ENCODE measurements at places on chromosomes 2 and 18.
A peak's percentile ranks its signal among the peaks of the same experiment; 100 is the strongest.

DNA sequence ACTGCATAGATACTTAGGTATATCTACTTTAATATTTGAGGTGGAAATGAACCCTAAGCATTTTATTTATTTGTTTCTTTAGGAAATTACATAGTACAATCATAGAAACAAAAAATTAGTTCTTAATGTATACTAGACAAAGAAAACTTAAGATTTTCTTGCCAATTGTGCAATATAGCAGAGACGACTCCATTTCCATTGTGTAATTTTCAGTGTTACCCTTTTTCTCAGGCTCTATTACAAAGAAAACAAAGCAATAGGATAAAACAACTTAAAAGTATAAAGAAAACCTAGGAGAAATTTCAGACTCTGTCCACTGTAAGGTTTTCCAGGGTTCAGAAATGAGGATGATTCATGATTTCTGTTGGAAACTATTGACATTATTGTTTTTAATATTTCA, 89.0 kb upstream of the SERTAD2 start:
- DNase-seq, result no peak

DNA sequence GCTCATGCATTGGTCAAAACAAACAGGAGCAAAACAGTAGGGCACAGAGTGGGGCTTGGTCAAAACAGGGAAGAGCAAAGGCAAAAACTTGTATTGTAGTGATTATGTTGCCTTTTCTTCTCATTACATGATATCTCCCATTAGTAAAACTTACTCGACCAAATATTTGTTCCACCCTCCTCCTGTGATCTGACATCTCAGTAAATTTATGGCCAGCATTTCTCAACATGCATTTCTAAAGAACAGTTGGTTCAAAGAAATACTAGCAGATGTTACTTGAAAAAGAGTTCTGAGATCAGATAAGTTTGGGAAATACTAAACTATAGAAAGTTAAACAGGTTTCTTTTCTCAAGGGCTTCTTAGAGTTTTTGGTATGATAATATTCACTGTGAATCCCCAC, 423.1 kb downstream of the FIGN start:
- DNase-seq, result no peak

- peak; percentile 45 for DNase-seq
Measured at GRCh38 chr2:67997528-67997900, 65.3 kb downstream of the C1D start.

GRCh38 chr2:167264380-167264779, 376.1 kb downstream of the XIRP2 start:
- no peak for DNase-seq

DNA sequence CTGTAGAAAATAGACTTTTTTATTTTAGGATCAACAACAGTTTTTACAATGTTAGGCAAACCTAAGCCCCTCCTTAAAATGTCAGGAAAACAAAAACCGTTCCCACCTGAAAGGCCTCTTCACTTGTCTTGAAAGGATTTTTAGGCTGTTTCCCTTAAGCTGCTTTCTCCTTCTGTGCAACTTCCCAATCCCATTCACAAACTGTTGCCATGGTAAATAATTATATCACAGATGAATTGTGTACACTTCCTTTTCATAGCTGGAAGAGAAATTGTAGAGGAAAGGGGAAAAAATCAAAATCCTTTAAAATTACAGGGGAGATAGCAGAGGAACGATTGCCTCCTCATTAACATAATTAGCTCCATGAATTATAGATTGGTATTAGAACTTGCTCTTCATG, 1488.0 kb upstream of the CELF4 start:
- DNase-seq, result no peak

DNA sequence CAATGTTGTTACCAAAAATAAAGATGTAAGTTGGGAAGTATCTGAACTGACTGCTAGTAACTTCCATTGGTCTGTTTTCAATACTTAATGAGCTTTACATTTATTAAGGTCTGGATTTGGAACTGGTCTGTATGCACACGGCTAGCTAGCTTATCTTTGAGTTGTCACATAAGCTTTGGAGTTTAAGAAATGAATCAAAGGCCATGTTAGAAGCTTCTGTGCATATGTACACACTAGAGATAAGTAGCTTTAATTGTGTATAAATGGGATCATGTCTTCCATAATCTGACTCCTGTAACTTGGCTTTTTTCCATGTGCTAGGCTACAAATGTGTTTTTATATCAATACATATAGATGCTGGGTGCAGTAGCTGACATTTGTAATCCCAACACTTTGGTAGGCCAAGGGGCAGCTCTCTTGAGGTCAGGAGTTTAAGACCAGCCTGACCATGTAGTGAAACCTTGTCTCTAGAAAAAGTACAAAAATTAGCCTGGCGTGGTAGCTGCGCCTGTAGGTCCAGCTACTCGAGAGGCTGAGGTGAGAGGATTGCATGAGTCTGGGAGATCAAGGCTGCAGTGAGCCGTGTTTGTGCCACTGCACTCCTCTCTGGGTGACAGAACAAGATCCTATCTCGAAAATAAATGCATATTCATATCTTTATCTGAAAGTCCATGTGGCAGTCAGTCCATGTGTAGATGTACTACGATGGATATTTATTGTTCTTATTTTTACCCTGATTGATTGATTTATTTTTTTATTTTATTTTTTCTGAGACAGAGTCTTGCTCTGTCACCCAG, 27.2 kb downstream of the ATIC start:
- DNase-seq, result no peak

DNA sequence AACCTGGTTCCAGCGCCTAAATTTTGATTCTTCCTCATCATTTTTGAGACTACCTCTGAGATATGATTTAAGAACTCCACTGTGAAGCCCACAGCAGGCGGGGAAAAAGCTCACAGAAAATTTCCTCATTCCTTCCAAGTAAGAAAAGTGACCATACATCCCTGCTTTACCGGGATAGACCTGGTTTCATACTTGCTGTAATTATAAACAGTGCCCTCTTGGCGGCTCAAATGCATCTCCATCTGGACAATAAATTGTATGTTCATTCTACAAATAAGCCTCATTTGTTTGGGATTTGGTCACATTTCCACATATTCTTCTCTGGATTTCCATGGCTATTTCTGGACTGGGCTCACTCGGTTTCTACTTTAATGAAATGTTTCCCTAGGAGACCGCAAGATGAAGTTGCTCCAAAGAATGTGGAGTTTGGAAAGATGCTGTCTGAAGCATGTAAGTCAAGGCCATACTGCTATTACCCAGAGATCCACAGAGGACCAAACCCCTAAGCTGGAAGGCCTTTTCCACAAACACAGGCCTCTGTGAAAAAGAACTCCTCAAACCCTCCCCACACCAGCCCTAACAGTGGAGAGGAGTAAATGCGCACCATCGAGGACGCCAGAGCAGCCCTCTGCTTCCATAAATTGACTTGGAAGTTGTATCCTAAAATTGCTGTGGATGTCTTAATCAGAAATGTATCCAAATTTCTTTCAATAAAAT, 13.9 kb downstream of the STAT1 start:
- DNase-seq, result no peak

- DNase-seq, result no peak
Measured at GRCh38 chr2:111705239-111705638, 178.8 kb downstream of the ANAPC1 start.

- peak; percentile 93 for DNase-seq
Measured at GRCh38 chr2:39492095-39492590, 55.1 kb upstream of the MAP4K3 start.

GRCh38 chr2:240604939-240605716, 18.6 kb downstream of the CAPN10 start:
- DNase-seq, result no peak

DNA sequence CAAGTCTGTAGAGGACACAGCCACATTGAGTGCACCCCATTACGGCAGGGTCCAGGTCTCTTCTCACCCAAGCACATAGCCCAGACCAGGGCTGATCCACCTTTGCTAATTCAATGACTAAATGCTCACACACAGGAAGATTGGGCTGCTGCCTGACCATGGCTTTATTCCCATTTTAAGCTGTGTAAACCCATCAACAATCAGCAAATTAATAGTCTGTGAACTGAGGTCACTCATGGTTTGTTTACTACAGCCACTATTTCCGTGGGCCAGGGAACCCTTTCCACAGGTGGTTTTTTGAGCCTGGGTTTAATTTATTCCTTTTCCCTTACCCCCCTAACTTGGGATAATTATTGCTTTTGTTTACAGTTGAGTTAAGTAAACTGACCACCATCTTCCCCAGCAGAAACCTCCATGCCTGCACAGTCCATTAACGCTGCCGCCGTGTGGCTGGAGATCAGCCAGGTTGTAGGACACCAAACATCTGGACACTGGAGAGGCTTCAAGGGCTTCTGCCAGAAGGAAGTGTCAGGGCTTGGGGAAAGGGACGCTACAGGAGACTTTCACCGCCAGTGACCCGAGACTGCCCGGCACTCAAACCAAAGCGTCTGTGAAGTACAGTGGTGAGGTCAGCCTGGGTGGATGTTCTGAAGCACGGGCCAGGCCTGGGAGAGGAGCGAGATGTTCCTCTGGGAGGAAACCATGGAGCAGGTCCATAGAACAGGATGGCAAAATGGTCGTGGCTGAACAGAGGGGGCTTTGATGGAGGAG, 282.9 kb downstream of the DYSF start:
- no peak for DNase-seq

GRCh38 chr2:225756198-225756597, 356.7 kb downstream of the NYAP2 start:
- no peak for DNase-seq

- DNase-seq, result peak; percentile 68
Measured at GRCh38 chr2:85312404-85312803, 15.4 kb downstream of the TGOLN2 start.

DNA sequence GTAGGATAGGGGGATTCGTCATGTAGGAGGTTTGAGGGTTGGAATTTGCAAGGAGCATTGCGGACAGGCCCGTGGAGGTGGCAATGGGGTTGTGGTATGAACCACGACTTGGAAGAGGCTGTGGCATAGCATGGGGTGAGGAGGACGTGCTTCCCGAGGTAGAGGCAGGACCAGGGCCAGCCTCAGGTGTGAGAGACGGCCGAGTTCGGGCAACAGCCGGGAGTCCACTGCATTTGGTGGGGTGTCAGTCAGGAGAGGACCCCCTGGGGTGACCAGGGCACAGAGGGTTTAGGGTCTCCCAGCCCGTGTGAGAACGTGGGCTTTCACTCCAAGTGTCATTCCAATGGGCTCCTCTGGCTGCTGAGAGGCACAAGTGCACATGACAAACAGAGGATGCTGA, 339.0 kb downstream of the EIPR1 start:
- no peak for DNase-seq

DNA sequence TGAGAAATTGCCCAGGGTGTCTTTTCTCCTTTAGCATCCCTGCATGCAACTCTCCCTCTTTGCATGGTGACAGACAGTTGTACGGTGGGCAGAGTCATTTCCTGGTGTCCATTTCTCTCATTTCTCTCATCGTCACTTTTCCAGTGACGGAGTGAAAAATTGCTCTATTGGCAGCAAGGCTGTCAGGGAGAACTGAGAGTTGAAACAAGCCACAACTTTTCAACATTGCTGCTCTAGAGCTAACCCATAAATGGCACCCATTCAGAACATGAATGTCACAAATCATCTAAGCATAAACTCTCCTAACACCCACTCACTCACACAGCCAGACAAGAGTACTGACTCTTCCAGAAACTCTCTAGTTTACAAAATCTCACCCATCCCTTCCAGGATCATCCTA, 55.7 kb downstream of the ZC3H8 start:
- no peak for DNase-seq

DNA sequence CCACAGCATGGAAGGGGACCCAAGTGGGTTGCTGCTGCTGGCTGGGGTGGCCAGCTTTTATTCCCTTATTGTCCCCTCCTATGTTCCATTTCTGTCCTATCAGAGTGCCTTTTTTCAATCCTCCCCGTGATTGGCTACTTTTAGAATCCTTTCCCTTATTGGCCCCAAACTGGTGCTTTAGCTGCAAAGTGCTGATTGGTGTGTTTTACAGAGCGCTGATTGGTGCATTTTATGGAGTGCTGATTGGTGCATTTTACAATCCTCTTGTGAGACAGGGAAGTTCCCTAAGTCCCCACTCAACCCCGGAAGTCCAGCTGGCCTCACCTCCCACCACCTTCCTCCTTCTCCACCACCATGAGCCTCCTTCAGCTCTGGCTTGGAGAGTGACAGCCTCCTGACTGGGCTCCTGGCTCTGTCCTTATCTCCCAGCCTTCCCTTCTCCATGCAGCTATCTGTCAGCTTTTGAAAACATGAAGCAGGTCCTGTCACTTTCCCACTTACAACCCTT, 20.7 kb upstream of the PLB1 start:
- no peak for DNase-seq

GRCh38 chr2:75162259-75162658, 37.1 kb downstream of the TACR1 start:
- DNase-seq, result no peak

GRCh38 chr2:69041214-69041613, 28.2 kb downstream of the ANTXR1 start:
- no peak for DNase-seq

GRCh38 chr2:224173210-224173609, 134.1 kb upstream of the SERPINE2 start:
- no peak for DNase-seq

- DNase-seq, result no peak
Measured at GRCh38 chr2:47293976-47294375, 109.0 kb upstream of the MSH2 start.

DNA sequence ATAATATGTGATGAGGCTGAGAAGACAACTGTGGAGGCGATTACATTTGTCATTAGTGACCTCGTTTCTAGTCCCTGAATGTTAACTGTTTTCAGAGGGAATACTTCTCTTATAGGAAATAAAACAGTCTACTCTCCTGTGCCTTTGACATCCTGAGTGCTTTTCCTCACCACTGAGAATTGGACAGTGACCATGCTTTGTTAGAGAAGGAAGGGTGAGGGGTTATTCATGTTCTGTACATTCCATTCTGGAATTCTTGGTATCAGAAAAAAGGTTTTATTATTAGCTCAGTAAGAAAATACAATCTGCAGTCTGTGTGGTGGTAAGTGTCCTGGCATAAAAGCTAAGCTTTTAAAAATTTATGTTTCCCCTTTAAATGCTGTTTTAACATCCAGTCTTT, 58.8 kb downstream of the PARD3B start:
- no peak for DNase-seq

GRCh38 chr18:31741097-31741735, 19.5 kb downstream of the SLC25A52 start:
- DNase-seq, result peak; percentile 15

GRCh38 chr2:230759481-230760167, 47.0 kb downstream of the CAB39 start:
- no peak for DNase-seq

DNA sequence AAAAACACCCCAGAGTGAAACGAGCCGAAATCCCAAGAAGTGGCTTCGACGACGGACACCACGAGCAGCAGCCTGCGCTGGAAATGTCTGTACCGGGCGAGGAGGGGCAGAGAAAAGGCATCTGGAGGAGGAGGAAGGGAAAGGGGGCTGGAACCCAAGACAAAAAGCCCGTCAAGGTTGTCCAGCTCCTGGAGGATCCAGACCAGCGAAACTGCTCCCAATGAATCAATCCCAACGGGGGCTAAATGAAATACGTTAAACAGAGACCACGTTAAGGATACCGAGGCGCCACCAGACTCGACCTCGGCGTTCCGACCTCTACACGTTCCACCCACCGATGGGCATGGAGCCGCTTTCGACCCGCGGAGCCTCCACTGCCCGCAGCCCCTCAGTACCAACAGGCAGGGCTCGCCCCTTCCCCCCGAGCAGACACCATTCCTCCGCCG, 400 bp downstream of the CCDC88A start:
- no peak for DNase-seq
